Stimulated activated naive CD4-positive, alpha-beta T cell (primary cell): ENCODE measurements at places on chromosomes 7 and 10.

GRCh38 chr10:83725567-83725966, 413.7 kb upstream of the GHITM start:
- no peak for DNase-seq

- DNase-seq = no peak
Observed at GRCh38 chr10:71342573-71343391, 23.7 kb downstream of the SLC29A3 start.

GRCh38 chr10:133068111-133069032, 19.4 kb upstream of the ADGRA1 start:
- no peak for DNase-seq

DNA sequence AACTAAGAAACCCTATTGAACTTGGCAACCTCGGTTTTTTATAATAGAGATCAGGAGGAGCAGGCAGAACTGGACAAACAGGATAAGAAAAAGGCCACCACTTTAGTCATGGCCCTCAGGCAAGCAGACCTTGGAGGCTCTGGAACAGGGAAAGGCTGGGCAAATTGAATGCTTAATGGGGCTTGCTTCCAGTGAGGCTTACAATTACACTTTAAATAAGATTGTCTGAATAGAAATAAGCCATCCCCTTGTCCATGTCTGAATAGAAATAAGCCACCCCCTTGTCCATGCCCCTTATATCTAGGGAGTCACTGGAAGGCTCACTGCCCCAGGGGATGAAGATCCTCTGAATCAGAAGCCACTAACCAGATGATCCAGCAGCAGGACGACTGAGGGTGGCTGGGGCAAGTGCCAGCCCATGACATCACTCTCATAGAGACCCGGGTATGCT, 40.6 kb downstream of the AKR1B15 start:
- DNase-seq = no peak

- no peak for DNase-seq
Observed at GRCh38 chr10:28873540-28873939, 196.2 kb downstream of the BAMBI start.

DNA sequence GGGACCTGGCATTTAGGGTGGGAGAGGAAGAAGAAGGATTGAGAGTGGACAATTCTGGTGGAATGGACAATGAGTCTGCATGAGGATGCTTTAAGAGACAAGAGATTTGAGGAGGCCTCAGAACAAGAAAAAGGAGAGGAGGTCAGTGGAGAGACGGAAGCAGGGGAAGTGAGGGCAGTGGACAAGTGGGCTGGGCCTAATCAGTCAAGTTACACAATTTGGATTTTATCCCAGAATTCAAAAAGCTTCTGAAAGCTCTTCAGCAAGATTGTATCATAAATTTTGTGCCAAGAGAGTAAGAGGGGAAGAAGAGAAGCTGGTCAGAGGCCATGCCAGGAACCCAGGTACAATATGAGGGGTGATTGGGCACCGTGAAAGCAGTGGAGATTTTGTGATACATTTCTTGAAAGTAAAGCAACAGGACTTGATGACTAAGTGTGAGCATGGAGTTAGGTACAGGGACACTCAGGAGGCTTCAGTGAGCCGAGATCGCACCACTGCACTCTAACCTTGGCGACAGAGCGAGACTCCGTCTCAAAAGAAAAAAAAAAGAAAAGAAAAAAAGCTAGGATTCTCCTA, 19.3 kb upstream of the TSPAN13 start:
- no peak for DNase-seq

- no peak for DNase-seq
Observed at GRCh38 chr7:155808549-155809331, 3.5 kb downstream of the SHH start.

GRCh38 chr7:6252748-6253147, 19.7 kb downstream of the CYTH3 start:
- no peak for DNase-seq

DNA sequence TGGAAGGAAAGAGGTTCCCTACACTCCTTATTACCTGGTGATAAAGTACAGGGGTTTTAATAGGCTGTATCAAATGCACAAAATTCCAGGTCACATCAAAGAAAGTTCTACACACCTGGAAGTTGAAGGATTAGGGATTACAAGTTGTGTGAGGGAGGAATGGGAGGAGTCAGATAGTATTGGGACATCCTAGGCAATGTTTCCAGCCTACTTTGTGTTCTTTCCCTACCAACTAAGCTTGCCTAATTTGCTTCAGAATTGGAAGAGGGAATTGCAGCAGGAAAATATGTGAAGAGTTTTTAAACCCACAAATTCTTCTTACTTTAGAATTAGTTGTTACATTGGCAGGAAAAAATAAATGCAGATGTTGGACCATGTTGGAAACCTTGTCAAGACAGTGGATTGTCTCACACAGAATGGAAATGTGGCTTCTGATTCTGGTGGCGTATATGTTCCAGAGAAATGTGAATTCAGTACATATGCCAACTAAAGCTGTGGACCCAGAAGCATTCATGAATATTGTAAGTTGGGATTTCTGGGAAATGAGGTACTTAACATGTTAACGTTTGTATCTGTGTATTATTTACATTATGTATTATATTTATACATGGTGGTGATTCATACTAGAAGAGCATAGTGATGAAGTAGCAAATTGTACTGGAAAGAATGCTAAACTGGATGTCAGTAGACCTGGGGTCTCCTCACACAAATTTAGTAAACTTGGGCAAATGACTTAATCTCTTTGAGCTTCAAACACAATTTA, at the start of gene LIPM:
Gene LIPM, plus strand, starts transcription at position 208 of the 763 bp plus-strand sequence. Its CDS starts 167 bp downstream, at position 375.
- DNase-seq = no peak

DNA sequence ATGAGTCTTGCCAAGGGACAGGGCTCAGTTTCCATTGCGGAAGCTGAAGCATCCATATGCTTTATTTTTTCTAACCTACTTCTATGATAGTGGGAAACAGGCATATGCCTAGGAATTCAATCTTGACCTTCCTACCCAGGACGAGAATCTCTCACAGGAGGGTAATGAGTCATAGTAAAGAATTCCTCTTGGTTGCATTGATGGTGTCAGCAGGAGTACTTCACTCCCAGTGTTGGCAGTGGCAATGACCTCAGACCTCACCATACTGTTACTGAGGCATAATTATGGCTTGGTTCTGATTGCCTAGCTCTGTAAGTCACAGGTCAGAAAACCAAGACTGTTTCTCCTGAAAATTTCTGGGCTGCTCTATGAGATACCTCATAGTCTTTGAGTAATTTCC, 552.9 kb downstream of the ARL4A start:
- DNase-seq = no peak

GRCh38 chr7:108385834-108386422, 70.3 kb downstream of the NRCAM start:
- no peak for DNase-seq

DNA sequence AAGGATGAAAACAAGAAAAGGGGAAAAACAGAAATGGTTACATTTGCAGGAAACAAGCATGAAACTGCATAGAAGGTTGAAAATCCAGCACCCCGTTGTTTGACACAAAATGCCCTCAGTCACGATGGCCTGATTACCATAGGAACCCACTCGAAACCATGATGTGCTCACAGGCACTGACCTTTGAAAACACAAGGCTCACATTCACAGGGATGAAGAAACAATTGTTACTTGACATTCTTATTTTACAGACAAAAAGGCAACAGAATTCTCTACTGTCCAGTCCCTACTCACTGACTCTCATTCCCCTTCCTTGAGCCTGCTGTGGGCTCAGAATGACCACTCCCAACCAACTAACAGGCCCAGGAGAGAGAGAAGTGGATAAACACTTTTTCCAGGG, 131.4 kb upstream of the PDLIM1 start:
- DNase-seq = no peak
